ENCODE measurements at places on chromosomes 16 and 17. TPM values are rescaled to one million over a fixed set of nuclear protein-coding genes. Genes with fewer than 3 reads are reported as not detected.

DNA sequence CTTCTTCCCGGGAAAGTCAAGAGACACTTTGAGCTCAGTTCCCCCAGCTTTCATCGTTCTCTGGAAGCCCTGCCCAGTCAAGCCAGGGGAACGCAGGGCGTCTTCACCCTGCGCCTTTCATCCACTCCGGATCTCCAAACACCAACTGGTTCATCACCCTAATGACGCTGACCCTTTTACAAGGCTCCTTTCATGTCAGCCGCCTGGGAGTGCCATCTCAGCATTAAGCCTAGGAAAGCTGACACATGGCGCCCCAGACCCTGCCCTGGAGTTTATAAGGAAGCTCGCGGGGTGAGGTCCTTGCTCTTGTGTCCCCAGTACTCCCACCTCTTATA lies 594 bp upstream of the DNAJC7 start:
- no peak for DNase-seq

DNA sequence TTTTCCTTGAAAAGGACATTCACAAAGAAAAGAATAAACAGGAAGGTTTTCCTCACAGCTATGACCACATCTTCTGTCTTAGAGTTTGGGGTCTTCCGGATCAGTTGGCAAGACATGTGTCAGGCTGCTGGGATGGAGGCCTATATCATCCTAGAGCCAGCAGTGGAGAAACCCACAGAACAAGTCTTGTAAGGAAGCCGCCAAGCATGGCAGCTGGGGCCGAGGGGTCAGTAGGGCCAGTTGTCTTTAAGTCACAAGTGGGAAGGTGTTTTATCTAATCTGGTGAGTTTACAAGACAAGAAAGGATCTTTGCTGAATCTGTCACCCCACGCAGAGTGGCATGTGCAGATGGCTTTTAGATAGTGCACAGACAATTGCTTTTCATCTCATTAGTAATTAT lies 25.7 kb downstream of the SCNN1B start:
- DNase-seq: no peak

The IL34 gene
- not detected for total RNA-seq

DNA sequence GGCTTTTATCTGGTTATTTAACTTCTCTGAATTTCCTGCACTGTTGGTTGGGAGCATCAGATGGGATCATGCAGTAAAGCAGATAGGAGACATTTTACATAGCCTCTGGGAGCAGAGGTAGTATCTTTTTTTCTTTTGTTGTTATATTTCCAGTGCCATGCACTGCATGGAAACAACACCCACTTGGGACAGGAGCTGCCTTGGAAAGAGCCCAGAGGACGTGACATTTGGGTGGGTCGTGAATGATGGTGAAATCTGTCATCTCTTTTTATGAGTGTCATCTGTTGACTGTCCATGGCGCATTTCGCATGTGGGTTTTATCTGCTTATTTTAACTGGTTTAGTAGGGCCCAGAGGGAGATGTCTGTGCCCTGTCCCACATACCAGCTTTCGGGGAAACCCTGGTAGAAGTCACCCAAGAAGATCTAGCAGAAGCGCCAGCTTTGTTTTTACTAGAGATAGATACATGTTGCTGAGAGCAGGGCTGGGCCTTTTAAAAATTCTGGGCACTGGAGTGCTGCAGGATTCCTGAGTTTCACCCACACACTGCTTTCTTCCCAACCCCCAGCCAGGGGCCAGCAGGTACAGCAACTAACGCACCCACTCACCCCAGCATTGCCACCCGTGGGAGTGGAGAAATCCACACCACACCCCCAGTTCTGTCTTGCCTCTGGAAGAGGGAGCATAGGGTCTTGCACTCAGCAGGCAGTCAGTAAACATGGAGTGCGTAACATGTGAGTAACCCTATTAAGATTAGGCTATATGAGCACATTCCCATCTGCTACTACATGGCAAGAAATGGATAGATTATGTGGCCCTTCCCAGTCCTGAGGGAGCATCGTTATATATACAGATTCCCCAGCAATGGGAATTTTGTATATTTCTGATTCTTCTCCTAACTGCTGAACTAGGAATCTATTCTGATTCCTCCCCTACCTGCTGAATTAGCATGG lies 8.4 kb upstream of the TERF2 start:
- no peak for DNase-seq

DNA sequence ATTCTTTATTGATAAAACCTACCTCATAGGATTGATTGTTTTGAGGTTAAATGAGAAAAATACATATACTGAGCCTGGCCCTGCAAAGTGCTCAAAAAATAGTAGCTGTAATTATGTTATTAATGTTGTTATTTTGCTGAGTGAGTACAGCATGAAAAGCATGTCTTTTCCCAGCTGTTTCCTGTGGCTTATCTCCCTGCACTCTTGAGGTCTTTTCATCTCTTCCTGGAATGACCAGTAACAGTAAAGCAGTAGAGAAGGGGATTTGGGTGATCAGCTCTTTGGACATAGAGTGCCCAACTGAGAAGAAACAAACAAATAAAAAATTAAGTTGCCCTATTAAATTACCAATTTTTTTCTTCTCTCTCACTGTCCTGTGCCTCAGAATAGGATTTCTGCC lies 53.7 kb downstream of the NFAT5 start:
- no peak for DNase-seq

The CPHXL2 gene
- not detected for total RNA-seq

All from HFFc6 (cell line).